ENCODE measurements at places on chromosomes 1 and 21.

DNA sequence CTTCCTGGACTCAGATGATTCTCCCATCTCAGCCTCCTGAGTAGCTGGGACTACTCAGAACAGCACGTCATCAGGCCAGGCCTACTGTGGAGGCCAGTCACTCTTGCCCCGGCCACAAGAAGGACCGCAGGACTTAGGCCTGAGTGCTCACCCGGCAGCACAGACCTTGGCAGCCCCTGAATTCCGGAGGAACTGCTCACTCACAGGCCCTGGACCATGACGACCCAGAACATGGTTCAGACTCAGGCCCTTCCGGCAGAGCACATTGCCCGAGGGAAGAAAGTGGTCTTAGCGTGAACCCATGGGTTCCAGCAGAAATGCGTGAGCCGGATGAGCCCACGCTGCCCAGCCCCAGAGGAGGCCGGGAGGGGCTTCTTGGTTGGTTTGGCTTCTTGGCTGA, 177.3 kb upstream of the TMEM51 start:
- DNase-seq, result no peak

GRCh38 chr1:76075188-76075489, 593 bp downstream of the ST6GALNAC3 start:
- no peak for DNase-seq

- DNase-seq, result no peak
Observed at GRCh38 chr1:58964428-58964827, 180.6 kb upstream of the JUN start.

DNA sequence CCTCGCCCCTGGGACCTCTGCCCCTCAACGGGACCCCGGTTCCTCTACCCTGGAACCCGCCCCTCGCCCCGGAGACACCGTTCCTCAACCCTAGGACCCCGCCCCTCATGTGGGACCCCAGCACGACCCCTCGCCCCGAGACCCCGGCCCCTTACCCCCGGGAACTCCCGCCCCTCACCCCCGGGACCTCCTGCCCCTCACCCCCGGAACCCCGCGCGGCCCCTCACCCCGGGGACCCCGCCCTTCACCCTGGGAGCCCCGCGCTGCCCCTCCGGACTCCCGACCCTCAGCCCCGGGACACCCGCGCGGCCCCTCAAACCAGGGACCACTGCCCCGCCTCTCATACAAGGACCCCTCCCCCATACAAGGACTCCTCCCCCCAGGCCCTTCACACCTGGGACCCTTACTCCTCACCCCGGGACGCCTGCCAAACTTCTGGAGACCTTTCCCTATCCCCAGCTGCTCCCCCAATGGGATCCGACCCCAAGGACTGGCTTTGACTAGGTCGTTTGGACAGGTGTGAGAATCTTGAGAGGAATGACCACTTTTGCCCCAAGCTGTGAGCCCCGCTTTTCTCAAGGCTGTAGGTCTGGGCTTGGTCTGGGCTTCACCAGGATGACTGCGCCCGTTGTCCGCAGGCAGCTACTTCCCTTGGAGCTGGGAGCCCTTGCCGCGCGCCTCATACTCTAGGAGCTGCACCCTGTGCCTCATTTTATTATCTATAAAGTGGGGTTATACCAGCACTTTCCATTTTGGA, 843 bp downstream of the DIP2A start:
- peak; percentile 26 for DNase-seq

DNA sequence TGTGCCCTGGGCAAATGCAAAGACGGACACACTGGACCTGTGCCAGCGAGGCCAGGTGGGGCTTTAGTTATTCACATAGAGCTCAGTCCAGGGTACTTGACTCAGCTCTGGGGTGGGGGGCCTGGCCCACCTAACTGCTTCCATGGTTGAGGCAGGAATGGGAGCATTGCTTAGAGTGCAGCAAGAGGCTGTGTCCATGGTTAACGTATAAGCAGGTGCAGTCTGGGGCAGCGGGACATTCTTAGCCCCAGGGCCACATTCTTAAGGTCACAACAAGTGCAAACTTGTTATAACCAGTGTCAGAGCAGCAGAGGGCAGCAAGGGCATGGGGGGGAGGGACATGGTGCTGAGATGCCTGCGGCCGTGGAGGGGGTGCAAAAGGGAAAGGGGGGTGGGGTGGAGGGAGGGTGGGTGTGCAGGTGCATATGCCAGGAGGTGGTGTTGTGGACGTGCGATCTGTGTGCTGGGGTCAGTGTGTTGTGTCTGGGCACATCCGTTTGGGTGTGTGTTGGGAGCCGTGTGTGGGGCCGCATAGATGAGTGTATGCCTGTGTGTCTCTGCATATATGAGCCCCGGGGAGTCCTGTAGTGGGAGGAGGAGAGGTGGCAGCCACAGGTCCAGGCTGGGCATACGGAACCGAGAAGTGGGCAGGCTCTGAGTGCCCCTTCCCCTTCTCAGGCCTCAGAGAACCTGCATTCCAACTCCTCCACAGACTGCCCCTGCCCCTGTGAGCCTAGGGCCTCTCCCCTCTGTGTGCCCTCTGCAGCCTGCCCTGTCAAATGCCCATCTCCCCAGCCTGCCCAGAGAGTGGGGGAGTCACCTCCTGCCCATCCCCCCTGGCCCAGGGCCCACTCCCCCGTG, 8.4 kb downstream of the KCNJ10 start:
- DNase-seq, result peak; percentile 79

DNA sequence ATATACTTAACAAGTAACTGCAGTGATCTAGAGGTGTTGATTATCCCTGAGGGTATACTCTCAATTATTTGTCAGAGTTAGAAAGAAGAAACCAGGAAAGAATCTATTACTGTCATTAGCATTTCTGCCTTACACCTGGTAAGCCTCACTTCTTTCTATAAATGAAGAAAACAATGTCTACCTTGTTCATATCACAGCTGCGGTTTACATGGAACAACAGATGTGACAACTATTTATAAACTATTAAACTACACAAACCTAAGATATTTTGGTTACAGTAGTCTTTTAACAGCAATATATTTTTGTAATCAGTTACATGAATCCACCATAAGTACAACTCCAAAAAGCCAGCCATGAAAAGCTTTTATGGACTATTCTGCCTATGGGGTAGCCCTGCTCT, 40.7 kb downstream of the GON4L start:
- no peak for DNase-seq

- no peak for DNase-seq
Observed at GRCh38 chr1:161128591-161129420, 3.7 kb downstream of the DEDD start.

All from RWPE1 (cell line).